ENCODE measurements at places on chromosomes 6 and 20.

DNA sequence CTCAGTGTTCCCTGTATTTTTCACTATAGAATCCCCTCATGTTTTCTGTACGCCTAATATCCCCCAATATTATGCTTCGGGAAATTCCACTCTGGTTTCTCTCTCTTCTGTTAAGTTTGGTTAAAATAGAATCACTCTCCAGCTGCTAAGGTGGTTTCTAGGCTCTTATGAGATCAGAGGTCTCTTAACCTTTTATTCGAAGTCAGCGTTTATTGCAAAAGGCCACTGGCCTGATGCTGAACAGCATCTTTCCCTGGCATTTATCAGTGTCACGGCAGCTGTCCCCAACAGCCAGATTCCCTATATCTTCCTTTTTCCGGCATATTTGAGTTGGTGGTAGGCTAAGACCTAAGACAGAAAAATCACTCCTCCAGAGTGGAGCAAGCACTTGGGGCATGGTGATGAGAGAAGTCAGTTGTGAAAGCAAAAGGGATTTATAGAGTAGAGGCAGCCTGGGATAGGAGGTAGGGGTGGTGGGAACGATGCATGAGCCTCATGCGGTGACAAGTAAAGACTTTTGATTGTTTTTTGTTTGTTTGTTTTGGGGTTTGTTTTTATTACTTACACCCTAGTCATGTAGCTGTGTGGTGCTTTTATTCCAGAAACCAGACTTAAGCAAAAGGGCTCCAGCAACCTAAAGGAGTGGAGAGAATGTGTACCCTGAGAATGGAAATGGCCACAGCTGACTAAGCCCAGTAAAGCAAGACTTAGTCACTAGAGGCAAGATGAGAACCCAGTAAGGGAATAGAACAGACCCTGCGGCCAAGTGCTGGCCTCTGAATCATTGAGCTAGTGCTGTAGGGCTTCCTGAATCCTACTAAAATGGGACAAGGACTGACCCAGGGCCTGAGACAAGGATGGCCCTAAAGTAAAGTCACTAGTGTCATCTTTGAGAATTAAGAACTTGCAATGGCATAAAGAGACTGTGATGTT is 233.0 kb upstream of the PRND start:
- no peak for DNase-seq

DNA sequence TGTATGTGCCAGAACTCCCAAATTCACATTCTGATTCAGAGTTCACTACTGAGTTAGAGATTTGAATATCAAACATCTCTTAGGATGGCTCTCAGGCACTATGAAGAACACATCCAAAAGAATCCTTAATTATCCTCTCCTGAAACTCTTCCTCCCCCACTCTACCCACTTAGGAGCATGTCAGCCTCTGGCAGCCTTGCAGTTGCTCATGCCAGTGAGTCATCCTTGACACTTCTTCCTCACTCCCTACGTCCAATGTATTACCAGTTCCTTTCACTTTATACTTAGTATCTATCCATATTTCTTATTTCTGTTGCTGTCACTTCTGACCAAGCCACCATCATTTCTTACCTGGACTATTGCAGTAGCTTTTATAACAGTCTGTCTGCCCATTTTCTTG is 192.0 kb upstream of the IMPG1 start:
- DNase-seq = no peak

DNA sequence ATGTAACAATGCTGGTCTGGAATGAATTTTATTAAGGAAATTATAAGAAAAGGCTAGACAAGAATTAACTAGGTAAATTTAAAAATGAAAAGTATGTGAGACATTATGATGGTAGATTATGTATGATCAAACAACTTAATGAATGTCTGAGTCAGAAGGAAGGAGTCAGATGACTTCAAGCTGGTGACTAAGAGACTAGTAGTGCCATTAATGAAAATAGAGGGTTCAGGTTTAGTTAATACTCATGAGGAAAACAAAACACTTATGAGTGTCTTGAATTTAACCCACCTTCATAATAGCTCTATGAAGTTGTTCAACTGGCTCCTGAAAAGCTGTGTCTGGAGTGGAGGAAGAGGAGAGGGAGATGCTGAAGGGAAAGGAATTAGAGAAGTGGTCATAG is 256.3 kb downstream of the ADGRB3 start:
- no peak for DNase-seq

DNA sequence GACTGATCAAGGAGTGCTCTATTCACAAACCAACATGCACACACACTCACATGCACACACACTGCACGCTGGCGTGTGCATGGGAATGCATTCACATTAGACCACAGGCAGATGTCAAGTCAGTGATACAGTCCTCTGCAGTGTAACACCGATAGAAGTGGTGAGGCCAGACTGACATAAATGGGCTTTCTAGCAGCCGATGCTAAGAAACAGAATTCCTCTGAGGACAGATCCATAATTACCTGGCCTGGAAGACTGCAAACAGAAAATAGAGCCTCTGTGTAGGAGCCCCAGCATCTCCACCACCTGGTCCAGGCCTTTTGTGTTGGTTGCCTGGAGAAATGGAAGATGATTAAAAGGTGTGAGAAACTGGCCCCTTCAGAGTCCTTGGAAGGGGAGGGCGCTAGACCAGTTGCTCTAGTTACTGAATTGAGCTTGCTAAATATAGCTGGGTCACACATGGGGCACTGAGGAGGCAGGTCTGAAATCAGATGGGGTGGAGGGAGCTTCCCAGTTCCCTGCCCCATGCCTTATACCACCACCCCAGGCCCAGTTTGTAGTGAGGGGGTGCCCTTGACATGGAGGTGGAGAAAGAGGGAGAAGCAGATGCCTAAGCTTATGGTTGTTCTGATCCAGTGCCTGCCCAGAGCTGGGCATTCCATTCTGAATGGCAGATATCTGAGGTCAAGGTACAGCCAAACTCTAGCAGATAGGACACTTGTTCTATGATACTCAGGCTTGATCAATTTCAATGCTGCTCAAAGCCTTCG is 233.8 kb downstream of the LRFN2 start:
- DNase-seq = no peak

DNA sequence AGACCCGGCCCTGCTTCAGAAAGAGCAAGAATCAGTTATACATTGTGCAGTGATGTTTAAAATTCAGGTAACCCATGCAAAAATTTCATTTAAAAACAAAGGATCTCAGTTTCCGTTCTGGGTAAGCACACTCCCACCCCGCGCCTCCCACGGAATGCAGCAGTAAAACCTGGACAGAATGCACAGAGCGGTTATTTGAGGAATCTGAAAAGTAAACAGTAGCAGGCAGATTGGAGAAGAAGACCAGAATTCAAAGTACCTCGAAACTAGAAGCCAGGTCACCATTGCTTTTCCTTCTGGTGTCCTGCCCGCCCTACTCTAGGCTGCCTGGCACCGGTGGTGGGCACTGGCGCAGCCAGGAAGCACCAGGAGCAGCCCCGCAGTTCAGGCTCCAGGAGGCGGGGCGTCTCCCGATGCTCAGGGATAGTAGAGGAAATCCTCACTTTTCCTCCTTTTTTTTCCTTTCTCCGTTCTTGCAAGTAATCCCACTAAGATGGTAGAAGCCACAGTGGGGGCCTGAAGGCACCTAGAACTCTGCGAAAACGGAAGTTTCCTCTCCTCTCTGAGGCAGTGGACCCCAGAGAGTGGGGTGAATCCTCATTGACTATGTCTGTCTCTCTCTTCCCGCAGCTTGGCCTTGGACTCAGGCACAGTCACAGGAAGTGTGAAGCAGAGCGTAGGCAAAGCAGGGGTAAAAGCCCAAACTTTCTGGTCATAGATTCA is 28.3 kb downstream of the METTL24 start:
- no peak for DNase-seq

GRCh38 chr6:93550551-93551276 is 131.4 kb upstream of the EPHA7 start:
- no peak for DNase-seq

DNA sequence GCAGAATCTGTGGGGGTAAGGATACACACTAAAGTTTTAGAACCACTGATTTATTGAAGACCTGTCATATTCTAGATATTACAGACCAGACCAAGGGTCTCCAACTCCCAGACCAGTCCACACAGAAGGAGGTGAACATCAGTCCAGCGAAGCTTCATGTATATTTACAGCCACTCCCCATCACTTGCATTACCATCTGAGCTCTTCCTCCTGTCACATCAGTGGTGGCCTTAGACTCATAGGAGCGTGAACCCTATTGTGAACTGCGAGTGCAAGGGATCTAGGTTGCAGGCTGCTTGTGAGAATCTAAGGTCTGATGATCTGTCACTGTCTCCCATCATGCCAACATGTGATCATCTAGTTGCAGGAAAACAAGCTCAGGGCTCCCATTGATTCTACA is 5.0 kb upstream of the BCLAF1 start:
- DNase-seq = no peak

DNA sequence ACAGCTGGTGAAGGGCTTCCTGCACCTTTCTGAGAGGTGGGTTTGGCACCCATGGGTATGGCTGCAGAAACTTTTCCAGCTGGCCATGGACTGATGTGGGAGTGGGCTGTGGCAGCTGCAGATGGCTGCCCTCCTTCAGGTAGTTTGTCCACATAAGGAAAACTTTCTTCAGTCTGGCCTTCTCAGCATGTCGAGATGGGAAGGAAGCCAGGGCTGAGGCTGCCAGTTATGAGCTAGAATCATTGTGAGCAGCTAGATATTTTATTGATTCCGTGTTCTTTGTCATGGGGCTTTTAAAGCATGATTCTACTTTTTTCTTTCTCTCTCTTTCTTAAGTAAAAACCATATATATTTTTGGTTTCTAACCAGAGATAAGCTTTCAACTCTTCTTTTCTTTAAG is 16.6 kb downstream of the NKX2-4 start:
- no peak for DNase-seq

DNA sequence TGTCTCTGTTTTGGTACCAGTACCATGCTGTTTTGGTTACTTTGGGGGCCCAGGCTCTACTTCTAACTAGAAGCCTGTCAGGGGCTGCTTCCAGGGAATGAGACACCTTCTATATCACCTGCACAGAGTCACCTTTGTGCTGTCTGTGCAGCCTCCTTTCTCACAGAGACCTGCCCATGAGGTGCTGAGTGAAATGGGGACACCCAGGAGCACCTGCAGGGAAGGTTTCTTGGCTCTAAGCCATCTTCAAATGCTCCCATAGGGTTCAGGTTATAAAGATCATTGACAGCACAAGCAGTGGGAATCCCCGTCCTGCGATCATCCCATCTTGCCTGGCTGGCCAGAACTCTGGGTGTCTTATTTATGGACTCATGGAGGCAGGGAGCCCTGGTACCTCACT is 19.1 kb downstream of the GABRR2 start:
- DNase-seq = no peak

GRCh38 chr6:100721256-100721655 is 159.9 kb downstream of the ASCC3 start:
- no peak for DNase-seq

DNA sequence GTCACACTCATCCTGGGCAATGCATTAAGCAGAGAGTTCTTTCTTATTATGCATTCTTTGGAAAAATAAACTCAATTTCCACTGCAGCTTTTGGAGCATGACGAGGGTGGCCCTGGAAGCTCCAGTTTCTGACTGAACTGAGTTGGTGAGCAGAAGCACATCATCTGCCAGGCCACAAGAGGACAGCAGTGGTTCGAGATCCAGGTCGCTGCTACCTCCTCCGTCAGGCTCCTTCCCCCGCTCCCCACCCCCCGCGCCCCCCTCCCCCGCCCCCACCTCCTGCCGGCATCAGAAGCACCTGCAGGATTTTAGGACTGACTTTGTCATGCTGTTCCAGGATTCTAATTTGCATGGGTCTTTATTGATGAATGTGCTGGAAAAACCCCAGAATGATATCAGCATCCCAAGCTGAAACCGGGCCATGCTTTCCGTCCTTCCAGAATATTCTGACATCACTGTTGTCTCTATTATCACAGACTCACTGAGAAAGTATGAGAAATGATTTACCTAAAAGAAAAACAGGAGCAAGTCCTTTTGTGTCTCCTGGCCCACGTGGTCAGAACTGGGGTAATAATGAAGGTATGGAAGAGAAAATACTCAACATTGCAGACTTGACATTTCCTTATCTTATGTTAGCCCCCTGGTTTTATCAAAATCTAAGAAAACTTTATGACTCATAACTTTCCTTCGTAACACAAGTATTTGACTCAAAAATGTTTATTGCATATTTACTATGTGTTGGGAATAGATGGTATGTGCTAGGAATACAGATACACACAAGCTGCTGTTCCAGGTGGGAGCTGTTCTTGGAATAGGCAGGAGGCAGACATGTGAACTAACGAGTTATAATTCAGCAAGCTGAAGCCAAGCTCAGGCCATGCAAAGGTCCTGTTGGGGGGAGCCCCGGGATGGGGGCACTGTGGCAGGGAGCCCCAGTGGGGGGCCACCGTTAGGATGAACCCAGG is 220.2 kb upstream of the EXOC2 start:
- no peak for DNase-seq

- no peak for DNase-seq
Observed at GRCh38 chr6:56916849-56917551, 37.9 kb upstream of the BEND6 start.

GRCh38 chr6:148021165-148021564 is 321.5 kb upstream of the SASH1 start:
- no peak for DNase-seq

DNA sequence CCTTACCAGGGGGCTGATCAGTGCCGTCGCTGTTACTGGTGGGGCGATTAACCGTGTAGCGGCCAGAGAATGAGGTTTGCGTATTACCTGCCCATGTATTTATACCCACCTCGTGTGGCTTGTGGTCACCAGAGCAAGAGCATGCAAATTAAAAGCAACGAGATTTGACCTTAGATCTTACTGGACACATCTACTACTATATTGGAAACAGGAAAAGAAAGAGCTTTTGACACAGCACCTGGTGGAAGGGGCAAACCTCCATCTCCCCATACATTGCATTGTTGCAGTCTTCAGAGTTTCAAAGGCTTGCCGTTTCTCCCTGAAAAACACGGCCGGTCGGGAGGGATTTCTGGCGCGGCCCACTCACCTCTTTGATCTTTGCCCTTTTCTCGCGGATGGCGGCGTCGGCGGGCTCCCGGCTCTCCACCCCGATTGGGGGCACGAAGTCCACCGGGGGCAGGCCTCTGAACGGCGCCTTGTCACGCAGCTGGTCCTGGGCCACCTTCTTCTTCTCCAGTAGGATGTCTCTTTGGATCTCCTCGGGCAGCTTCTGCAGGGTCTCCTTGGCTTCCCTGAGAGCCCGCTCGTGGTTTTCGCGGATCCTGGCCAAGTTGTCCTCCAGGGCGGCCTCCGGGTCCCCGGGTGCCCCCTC is 1.3 kb downstream of the MAN1A1 start:
- DNase-seq = peak; percentile 19

DNA sequence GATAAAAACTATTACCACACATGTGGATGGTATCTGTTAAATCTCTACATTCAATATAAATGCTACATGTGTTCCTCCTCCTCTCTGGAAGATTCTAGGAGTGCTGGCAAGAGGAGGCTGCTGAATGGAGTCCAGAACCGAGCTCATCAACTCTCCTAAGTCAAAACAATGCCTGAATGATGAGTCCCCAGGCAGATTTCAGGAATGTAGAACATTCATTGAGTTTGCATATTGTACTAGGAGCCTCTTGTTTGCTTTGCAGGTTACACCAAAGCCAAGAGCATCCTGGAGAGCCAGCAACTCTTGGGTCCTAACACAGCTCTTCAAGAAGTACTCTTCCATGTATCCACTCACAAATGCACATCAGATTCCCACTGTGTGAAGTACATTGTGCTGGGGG is 117.6 kb upstream of the UST start:
- no peak for DNase-seq

Data from T-helper 2 cell (primary cell).